ENCODE measurements at places on chromosomes 13 and 19. TPM values are rescaled to one million over a fixed set of nuclear protein-coding genes. Genes with fewer than 3 reads are reported as not detected.

The TNNT1 gene
- total RNA-seq, result not detected

The TSKS gene
- total RNA-seq, result 0.55 TPM

The OR7A5 gene
- total RNA-seq, result not detected

The NPAS1 gene
- 1.3 TPM for total RNA-seq

DNA sequence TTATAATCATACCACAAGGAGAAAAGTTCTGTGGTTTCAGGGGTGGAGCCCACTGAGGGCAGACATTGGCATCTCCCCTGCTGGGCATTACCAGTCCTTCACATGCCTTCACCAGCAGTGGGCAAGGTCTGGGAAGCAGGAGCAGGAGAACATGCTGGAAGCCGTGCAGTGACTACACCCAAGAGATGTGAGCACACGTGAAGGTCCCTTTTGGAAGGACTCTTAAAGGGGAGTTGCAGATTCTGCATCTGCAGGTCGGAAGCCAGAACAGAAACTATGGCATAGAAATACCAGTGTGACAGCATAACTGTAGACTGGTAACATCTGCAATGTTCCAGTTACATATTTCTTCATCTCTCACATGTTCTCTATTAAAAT lies 26.9 kb upstream of the KL start:
- no peak for DNase-seq

- DNase-seq, result no peak
These were observed 32.4 kb upstream of the OXGR1 start for GRCh38 chr13:97026531-97027161.

- DNase-seq, result no peak
These were observed 7.5 kb downstream of the DKKL1 start for GRCh38 chr19:49371184-49371583.

The SSC5D gene
- total RNA-seq, result 0.17 TPM

- no peak for DNase-seq
These were observed 71.7 kb upstream of the SOX21 start for GRCh38 chr13:94784066-94784465.

DNA sequence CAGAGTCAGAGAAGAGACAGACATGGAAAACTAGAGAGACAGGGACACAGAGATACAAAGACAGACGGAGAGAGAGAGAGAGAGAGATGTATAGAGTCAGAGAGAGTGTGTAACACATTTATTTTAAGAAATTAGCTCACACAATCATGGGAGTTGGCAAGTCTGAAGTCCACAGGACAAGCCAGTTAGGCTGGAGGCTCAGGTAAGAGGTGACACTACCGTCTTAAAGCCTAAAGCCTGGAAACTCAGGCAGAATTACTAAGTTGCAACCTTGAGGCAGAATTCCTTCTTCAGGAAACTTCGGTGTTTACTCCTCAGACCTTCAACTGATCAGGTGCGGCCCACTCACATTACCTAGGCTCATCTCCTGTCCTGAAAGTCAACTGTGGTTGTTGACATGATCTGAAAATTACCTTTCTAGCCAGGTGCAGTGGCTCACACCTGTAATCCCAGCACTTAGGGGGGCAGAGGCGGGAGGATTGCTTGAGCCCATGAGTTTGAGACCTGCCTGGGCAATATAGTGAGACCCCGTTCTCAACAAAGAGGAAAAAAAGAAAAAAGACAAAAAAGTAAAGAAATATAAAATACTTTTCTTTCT lies 2.8 kb upstream of the TNFSF14 start:
- DNase-seq, result no peak

DNA sequence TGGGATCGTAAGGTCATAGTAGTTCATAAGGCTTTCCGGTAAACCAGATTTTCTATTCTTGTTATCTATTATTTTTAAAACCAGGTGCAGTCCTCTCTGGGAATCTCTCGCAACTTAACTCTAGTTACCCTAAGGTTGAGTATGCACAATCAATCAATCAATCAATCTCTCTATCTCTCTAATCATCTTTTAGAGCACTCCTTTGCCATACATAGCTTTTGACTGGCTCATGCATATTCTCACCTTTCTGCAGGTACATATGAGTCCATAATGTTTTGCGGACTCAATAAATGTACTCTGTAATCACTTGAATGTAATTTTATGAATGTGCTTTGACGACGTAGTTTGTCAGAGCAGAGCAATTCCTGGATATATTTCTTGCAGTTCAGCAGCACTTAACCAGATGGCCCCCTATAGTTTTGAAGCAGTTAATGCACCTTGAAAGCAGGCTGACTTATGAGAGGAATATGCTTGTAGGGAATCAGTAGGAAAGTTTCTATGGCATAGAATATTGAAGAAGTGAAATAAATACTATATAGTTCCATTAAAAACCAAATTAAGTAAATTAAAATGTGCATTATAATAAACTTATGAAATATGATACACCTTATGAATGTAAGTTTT lies 524.7 kb downstream of the GPC5 start:
- no peak for DNase-seq

GRCh38 chr13:76808927-76809326 lies 77.3 kb downstream of the KCTD12 start:
- no peak for DNase-seq

DNA sequence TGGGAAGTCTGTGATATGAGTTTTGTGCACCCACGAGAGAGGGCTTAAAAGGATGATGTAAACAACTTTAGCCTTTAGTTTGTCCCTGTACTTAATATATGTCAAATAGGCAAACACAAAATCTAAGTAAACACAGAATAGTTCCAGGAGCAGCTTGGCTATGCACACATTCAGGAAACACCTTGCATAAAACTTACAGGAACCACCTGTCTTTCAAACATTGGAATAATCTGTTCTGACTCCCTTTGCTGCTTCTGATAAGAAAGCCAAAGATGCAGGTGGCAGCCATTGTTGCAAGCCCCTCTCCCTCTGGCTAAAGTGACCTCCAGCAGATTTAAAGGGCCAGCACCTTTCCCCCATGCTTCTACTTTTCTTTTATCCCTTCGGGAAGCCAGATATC lies 4.7 kb downstream of the EEF1AKMT1 start:
- DNase-seq, result no peak

DNA sequence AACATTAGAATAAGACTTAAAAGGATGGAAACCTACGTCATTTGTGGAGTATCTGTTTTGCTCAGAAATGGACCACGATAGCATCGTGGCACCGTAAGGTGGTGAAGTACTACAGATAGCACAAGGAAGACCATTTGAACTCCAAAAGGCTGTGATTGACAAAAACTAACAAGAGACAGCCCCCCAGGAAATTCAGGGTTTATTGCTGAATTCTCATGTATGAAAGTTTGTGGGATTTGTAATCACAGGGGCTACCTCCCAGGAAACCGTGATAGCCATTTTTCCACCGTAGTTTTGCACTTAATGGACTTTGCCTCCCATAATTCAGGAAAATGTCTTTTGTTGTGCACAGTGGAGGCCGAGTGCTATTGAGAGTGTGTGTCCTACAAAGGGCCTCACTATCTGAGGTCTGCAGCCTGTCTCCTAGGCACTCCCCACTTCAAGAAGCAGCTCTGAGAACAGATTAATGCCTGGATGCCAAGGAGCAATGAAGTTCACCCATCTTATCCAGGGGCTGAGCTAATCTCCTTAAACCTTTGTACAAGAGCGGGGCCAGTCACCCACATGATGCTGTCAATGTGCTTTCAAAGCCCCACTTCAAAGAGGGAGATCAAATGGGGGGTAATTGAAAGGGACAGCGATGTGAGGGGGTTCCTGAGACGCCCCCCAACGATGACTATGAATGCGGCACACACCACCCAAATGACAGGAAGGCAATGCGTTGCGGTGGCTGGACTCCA lies 182.6 kb downstream of the COL4A1 start:
- no peak for DNase-seq

GRCh38 chr13:111611651-111612050 lies 291.2 kb downstream of the TEX29 start:
- DNase-seq, result no peak

GRCh38 chr13:108433976-108434755 lies 164.6 kb downstream of the TNFSF13B start:
- no peak for DNase-seq

The GPI gene
- total RNA-seq, result 151 TPM

The ODAD3 gene
- total RNA-seq, result not detected

The KCNRG gene
- total RNA-seq, result 3.1 TPM

The UBE2L5 gene
- total RNA-seq, result 0.42 TPM

The ZNF583 gene
- total RNA-seq, result 6.0 TPM

- no peak for DNase-seq
These were observed at the start of gene CLDN10 for GRCh38 chr13:95552539-95553441. Gene CLDN10, plus strand, starts transcription at chr13:95552720. Its CDS starts 34 bp downstream, at chr13:95552754.

DNA sequence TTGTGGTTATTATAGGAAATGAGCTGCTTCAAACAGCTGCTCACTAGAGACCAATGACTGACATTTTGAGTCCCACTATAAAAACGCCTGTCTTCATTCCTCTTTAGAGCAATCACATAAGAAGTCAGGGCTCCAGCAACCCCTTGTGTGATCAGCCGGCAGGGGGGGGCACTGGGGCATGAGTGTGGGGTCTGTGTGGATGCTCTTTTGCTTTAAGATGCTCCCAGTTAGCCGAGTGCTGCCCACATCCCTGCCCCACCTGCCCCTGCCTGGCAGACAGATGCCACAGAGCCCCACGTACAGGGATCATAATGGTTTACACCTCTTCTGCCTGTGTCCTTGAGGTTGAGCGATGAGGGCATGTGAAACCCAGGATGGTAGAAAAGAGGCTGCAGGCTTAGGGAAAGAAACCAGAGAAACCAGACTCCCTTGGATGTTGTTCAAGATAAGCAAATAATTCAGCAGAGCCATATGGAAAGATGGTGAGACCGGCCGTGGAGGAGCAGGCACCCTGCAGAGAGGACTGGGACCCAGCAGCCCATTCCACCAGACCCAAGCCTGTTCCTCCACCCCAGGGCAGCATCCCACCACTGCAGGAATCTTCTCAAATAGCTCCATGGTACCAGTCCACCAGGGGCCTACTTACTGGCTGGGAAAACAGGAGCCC lies 55.4 kb downstream of the CHST8 start:
- no peak for DNase-seq

The CEACAM6 gene
- total RNA-seq, result not detected

The ZNF230 gene
- 15.0 TPM for total RNA-seq

DNA sequence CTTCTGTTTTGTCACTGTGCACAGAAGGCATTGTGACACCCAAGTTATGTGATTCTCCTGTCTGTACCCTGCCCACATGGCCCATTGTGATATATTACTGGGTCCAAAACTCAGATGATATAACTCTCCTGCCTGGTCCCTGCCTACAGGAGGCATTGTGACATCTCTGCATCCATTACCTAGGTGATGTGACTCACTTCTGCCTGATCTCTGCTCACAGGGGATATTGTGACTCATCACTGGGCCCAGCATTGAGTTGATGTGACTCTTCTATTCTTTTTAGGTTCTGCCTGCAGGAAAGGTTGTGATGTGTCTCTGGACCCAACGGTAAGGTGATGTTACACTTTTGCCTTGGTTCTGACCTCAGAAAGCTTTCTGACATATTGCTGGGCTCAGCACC lies 67.9 kb upstream of the ZNF724 start:
- DNase-seq, result no peak

DNA sequence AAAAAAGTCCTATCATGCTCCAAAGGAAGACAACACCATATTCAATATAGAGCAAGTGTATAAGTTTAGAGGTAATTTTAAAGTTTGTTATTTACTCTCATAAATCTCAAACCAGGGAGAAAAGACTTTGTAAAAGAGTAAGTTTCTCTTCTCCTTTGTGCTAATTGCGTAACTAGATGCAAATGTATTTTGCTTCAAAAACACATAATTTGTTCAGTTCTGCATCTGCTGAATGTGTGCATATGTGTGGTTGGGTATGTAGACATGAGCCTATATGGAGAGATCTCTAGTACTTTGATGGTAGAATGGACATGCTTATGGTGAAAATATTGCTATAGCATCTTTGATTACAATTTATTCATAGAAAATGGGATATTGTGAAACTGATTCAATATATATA lies 17.8 kb upstream of the MIR17HG start:
- no peak for DNase-seq

DNA sequence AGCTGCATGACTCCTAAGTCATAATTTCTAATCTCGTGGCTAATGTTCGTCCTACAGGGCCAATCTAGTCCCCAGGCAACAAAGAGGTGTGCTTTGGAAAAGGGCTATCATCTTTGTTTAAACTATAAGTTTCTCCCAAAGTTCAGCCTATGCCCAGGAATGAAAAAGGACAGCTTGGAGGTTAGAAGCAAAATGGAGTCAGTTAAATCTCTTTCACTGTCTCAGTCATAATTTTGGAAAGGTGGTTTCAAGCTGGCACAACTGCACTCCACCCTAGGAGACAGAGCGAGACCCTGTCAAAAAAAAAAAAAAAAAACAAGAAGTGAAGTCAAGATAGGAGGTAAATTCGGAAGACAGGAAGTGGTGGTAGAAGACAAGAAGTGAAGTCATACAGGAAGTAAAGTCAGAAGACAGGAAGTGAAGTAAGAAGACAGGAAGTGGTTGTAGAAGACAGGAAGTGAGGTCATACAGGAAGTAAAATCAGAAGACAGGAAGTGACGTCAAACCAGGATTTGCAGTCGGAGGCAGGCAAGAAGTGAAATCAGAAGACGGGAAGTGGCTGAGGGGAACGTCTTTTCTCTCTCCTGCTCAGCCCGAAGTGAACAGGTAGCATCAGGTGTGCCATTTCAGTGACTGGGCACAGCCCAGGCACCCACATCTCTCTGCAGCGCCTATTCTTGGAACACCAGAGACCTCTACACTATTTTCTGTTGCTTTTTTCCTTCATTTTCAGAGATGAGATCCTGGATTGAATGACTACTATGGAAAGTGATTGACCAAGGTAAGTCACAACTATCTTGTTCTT lies 32.2 kb downstream of the GP6 start:
- DNase-seq, result peak; percentile 18

The ZNF730 gene
- total RNA-seq, result 1.5 TPM

DNA sequence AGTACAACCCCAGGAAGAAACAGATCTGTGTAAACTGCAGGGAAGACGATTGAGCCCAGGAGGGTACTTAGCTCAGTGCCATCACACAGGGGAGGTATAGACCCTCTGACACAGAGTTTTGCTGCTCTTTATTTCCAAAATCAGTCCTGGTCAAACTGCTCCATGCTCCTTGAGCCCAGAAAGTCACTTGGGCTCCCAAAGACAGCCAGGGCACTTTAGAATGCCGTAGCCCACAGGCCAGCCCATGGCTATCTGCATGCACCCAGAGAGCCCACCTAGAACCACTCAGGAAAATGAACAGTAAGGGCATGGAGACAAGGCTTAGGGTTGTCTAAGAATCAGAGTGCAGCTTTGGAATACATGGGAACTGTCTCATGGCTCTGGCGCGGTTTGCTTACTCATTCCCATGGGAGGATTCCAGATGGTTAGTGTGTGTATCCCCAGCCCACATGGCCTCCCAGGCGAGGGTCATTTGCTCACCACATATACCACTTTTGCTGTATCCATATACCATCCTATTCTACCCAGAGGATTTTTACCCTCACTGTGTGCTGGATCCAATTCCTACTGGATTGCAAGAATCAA lies 14.7 kb upstream of the PDCD5 start:
- DNase-seq, result no peak

The PSENEN gene
- total RNA-seq, result 45.0 TPM
